DMS153 (cell line): ENCODE measurements at places on chromosomes 11 and 22.

- DNase-seq, result no peak
These were observed 26.1 kb downstream of the SLC22A9 start for GRCh38 chr11:63395697-63396096.

GRCh38 chr22:31891366-31892079 lies 52.8 kb upstream of the YWHAH start:
- peak; percentile 44 for DNase-seq

- DNase-seq, result no peak
These were observed 737.2 kb downstream of the LRRC4C start for GRCh38 chr11:40722179-40722795.

GRCh38 chr11:6568191-6568918 lies 35.1 kb downstream of the RRP8 start:
- no peak for DNase-seq

GRCh38 chr11:106262852-106263251 lies 185.4 kb downstream of the AASDHPPT start:
- DNase-seq, result no peak

- DNase-seq, result peak; percentile 64
These were observed 91.2 kb downstream of the TEAD1 start for GRCh38 chr11:12765428-12765827.

DNA sequence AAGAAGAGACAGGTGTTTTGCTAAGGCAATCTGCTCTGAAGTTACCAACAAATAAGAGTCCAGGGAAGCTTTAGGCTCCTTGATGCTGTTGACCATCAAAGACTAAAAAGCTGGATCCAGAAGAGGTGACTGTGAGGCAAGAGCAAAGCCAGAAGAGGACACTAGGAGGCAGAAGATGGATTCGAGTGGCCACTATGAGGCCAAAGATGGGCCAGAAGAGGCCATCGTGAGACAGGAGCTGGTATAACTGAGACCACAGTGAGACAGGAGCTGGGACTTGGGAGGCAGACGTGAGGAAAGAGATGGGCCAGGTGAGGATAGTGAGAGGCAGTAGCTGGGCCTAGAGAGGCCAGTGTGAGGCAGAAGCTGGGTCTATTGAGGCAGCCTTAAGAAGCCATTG lies 37.7 kb downstream of the OR4C45 start:
- no peak for DNase-seq

GRCh38 chr11:46247659-46248058 lies 29.8 kb upstream of the CREB3L1 start:
- DNase-seq, result peak; percentile 76

GRCh38 chr11:75406338-75406777 lies 7.0 kb downstream of the RPS3 start:
- DNase-seq, result no peak

DNA sequence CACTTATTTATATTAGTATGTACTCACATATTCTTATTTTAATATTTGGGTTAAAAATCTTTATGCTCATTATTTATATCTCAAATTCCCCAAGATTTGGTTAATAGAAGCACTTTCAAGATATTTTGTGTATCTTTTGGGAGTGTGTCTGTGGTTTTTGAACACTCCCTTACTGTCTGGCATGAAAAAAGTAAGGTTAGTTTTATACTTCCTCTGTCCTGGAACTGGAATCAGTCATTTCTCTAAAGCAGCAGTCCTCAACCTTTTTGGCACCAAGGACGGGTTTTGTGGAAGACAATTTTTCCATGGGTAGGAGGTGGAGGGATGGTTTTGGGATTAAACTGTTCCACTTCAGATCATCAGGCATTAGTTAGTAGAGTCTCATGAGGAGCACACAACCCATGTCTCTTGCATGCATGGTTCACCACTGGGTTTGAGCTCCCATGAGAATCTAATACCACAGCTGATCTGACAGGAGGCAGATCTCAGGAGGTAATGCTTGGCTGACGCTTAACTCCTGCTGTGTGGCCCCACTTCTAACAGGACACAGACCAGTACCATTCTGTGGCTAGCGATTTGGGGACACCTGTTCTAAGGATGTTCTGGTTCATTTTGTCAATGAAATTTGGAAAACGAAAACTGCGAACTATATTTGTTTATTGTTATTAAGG lies 60.2 kb downstream of the CASP12 start:
- no peak for DNase-seq

- no peak for DNase-seq
These were observed 1.9 kb downstream of the TTC12 start for GRCh38 chr11:113316256-113316655.
